Stimulated activated CD4-positive, alpha-beta T cell treated with anti-CD3 and anti-CD28 coated beads, Interleukin-12 subunit alpha, Interleukin-12 subunit beta, amount 100 ng/mL, for 48 hours (primary cell): ENCODE measurements at places on chromosomes 4 and X.

- peak; percentile 67 for DNase-seq
Measured at GRCh38 chr4:10115797-10116568, 616 bp downstream of the WDR1 start.

GRCh38 chr4:147773261-147774184 is 41.6 kb downstream of the ARHGAP10 start:
- DNase-seq = no peak

- DNase-seq = no peak
Measured at GRCh38 chr4:173522160-173522950, 7.7 kb downstream of the HAND2 start.

DNA sequence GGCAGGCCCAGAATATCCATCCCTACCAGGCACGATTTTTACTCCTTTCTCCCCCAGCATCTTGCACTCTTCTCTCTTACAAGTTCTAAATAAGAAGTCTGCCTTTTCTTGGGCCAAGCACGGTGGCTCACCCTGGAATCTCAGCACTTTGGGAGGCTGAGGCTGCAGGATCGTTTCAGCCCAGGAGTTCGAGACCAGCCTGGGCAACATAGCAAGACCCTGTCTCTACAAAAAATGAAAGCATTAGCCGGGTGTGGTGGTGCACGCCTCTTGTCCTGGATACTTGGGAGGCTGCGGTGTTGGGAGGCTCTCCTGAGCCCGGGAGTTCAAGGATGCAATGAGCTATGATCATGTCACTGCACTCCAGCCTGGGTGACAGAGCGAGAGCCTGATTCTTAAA is 64.8 kb downstream of the IRF2 start:
- no peak for DNase-seq

- DNase-seq = no peak
Measured at GRCh38 chr4:4289597-4289940, 385 bp downstream of the LYAR start.

DNA sequence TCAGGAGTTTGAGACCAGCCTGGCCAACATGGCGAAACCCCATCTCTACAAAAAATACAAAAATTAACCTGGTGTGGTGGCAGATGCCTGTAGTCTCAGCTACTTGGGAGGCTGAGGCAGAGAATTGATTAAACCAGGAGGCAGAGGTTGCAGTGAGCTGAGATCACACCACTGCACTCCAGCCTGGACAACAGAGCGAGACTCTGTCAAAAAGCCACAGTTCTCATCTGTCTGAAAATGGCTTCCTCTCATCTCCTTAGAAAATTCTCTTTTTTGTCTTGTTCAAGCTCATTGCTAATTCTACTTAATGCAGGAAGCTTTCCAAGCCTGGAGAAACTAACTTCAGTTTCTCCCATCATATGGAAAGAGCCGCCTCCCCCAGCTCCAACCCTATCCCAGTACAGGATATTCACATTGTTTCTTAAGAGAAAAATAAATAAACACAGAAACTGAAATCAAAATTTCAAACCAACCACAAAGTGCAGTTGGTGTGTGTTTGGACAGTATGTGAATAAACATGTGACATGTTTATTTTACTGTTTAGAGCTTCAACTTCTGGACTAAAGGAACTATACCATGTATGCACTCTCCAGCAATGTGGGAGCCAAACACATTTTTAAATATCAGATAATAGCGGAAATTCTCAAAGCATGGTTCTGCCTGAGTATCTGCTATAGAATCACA is 55.0 kb upstream of the GAB1 start:
- no peak for DNase-seq

- no peak for DNase-seq
Measured at GRCh38 chrX:134990475-134990800, 353 bp upstream of the SMIM10 start.

DNA sequence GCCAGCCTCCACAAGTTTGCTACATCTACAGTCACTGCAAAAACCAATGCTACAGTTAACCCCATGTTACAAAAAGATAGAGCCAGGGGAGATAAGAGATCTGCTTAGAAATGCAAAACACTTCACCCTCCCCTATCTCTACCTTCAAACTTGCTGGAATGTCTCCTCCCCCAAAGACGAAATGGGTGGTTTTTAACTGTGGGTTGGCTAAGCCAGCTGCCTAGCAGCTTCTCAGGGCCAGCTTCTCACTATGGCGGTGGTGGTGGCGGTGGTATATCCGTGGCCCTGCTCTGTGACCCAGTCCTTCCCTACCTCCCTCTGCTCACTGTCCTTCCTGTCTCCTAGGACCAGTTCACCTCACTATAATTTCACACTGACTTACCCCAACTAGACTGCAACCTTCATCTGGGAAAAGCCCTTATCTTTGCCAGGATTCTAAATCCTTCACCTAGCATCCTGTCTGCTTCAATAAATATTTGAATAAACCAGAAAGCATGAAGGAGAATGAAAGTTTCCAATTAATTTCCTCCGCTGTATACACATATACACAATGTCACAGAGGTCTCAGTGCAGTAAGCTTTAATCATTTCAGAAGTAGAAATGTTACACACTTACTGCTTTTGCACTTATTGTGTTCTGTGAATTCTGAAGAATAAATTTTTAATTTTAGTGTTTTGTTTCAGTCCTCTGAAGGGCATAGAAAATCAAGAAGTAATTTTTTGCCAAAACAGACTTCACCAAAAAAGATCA is 46.3 kb downstream of the SH3KBP1 start:
- no peak for DNase-seq

GRCh38 chr4:153528705-153529485 is 62.7 kb downstream of the TMEM131L start:
- no peak for DNase-seq

DNA sequence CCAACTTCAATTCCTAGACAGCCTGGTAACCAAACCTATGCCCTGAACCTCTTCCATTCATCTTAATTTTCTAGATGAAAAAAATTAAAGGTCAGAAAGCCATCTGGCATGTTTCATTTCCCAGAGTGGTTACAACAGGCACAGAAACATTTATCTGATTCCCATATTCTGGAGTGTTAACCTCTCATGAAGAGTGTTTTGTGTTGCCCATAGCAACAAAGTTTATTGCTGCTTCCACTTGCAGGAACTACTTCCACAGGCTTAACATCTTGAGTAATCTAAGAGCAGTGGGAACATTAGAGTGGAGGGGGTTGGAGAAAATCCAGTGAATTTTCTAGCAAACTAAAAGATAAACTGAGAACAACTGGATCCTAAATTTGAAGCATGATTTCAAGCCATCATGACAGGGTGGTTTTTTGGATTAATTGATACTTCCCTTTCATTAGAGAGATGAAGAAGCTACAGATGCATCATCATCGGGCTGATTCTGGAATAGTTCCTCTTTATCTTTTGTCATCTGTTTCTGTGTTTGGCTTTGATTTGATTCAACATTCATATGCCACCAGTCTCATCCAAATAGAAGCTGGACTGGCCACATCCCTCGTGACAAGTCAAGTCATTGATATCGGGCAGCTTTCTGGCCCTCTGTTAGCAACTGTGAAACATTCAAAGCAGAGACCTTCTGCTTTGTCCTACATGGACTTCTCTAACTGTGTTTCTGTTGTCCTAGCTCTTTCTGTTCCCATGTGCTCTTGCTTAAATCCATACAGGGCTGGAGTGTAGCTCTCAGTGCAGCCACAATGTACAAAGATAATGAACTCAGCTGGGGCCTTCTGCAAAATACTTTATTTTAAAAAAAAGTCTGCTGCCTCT is 167.3 kb downstream of the MID1IP1 start:
- DNase-seq = no peak

GRCh38 chrX:11665168-11666111 is at the start of gene ARHGAP6:
Gene ARHGAP6 (minus strand): TSS chrX:11665920. CDS start chrX:11664828, 1,092 bp downstream.
- no peak for DNase-seq

- DNase-seq = peak; percentile 5
Measured at GRCh38 chrX:18674417-18674787, 2.5 kb upstream of the RS1 start.

DNA sequence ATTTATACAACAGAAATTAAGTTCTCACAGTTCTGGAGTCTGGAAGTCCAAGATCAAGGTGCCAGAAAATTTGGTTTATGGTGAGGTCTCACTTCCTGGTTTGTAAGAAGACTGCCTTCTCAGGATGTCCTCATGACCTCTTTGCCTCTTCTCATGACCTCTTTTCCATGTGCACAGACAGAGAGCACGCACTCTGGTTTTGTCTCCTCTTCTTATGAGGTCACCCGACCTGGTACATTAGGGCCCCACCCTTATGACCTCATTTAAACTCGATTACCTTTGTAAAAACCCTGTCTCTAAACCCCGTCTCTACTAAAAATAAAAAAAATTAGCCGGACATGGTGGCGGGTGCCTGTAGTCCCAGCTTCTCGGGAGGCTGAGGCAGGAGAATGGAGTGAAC is 155.9 kb downstream of the KIT start:
- no peak for DNase-seq

- no peak for DNase-seq
Measured at GRCh38 chr4:151031831-151032605, 16.9 kb upstream of the LRBA start.

DNA sequence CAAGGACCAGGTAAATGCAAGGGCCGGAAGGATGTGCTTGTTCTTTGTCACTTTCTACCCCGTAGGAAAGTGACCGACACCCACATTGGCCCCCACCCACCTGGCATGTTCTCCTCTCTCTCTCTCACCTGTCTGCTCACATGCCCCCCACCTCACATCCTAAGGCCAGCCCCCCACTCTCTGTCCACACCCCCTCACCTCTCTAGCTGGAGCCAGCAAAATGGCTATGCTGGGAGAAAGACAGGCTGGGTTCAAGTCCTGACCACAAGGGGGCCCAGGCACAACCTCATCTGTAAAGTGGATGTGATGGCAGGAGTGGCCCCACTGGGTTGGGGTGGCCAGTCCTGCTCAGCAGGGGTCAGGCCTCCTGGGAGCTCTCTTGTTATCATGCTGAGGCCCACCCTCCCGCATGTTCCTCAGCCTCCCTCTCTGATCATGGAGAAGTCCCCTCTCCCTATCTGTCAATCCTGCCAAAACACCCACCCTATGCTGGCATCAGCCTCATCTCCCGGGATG is 1.7 kb upstream of the PPP2R2C start:
- DNase-seq = no peak

- no peak for DNase-seq
Measured at GRCh38 chrX:14427614-14428013, 101.7 kb upstream of the GLRA2 start.

DNA sequence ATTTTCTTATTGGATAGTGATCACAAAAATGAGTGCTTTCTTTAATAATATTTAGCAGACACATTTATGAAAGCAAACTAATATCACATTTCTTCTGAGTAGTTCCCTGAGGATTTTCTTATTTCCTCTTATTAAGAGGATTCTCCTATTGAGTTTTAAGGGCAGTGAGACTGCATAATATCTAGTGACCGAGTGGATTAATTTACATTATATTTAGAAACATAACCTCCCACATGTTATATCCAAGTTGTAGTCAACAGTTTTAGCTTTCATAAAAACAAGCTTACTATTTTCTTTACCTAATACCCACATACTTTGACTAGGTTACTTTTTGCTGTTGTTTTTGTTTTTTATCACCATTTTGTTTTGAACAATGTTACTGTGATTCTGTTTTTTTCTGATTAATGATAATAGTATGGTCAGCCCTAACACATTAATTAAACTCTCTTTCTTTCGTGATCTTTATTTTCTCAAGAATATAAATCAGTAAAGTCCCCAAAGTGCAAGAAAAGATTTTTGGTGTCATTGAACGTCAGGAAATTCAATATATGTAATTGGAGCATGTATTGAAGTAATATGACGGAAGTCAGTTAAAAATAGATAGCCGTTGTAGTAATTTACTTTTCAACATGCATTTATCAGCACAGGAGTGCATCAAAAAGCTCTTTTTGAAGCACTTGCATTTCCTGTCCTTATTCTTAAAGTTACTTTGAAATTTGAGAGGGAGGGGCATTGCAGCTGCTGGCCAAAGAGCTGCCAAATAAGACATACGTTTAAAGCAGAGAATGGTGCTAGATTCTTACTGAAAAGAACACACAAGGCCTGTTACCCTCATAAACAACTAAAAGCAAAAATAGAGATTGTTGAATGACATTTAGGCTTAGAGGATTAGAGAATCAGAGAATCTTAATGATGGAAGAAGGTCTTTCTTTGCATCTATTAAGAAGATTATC is 25.2 kb downstream of the DDIT4L start:
- DNase-seq = no peak

- no peak for DNase-seq
Measured at GRCh38 chr4:41451961-41452360, 86.0 kb upstream of the LIMCH1 start.

DNA sequence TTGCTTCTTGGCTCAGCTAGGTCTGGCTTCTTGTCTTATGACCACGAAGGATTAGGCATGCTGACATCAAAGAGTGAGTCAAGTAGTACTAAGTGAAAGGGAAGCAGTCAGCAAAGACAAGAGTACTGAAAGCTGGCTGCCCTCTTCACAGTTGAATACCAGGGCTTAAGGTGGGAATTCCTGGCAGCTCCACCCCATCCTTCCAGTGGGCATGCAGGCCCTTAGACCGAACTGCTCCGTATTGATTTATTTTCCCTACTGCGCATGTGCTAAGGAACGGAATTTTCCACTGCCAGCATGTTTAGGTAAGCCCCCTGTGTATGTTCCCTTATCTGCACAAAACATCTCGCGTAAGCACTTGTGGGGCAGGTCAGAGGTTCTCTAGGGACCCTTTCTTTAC is 2320.1 kb downstream of the ARAP2 start:
- DNase-seq = no peak
